ENCODE measurements at places on chromosomes 7 and 10. TPM values are rescaled to one million over a fixed set of nuclear protein-coding genes. Genes with fewer than 3 reads are reported as not detected.

DNA sequence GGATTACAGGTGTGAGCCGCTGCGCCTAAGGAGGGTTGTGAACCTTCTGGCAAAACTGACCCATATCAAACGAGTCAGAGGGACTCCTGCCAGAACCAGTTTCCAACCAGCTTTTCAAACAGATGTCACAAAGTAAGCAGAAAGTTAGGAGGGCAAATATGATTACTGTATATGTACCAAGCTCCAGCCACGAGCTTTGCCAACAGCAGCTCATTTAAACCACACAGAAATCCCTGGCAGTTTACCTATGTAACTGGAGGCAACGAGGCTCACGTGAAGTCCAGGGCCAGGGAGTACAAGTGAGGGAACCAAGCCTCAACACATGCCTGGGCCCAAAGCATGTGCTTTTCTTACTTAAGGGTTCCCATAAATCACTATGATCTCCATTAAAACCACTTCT is 12.5 kb upstream of the DAGLB start:
- DNase-seq, result no peak

DNA sequence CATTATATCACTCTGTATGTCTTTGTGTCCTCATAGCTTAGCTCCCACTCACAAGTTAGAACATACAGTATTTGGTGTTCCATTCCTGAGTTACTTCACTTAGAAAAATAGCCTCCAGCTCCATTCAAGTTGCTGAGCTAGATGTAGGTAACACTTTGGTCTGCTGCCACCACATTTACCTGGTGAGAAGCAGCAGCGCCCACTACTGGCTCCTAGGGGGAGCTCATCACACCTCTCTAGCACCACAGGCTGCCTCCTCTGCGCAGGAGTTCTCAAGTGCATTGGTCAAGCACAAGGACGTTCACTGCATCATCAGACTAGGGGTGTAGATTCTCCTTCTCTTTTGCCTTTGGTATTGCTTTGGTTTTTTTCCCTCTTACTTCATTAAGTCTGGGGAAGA is 530.9 kb upstream of the AUTS2 start:
- no peak for DNase-seq

Gene MALSU1
- 51.6 TPM for polyA plus RNA-seq

Gene MNX1
- polyA plus RNA-seq, result 0.91 TPM
